ENCODE measurements at places on chromosomes 4 and X. TPM values are rescaled to one million over a fixed set of nuclear protein-coding genes. Genes with fewer than 3 reads are reported as not detected.
A peak's percentile ranks its signal among the peaks of the same experiment; 100 is the strongest.

Gene XAGE1B
- not detected for total RNA-seq

Gene CTPS2
- 8.0 TPM for total RNA-seq

Gene DCAF12L2
- total RNA-seq = not detected

Gene RNF128
- 0.72 TPM for total RNA-seq

Gene CLGN
- total RNA-seq = 0.72 TPM

Gene CXCL13
- total RNA-seq = not detected

Gene ANXA10
- total RNA-seq = 1.1 TPM

Gene MAGEA9B
- not detected for total RNA-seq

Gene SLITRK4
- total RNA-seq = 0.29 TPM

Gene CLDN34
- under 0.01 TPM for total RNA-seq

DNA sequence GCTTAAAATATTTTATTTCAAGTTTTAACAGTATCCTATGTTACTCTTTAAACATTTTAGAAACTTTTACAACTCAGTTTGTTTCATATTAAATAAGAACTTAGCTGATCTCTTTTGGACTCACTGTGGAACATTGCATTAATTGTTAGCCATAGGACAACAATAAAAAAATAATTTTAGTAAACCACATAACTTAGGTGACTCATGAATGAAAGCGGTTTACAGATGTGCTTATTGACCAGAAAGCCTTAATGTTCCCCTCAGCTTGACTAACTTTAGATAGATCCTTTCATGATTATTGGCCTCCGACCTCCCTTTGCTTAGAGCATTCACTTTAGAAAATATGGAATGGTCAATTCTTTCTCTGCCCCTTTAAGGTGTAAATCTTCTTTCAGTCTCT lies 783.5 kb upstream of the MAGEB2 start:
- no peak overlapping the region for H3K4me3 ChIP-seq
- H3K27ac ChIP-seq = no peak overlapping the region
- H3K36me3 ChIP-seq = no peaks in the 10 kb centered on the region
- no peaks in the 10 kb centered on the region for H3K27me3 ChIP-seq
- H3K4me1 ChIP-seq = no peaks in the 10 kb centered on the region
- DNase-seq = no peak

DNA sequence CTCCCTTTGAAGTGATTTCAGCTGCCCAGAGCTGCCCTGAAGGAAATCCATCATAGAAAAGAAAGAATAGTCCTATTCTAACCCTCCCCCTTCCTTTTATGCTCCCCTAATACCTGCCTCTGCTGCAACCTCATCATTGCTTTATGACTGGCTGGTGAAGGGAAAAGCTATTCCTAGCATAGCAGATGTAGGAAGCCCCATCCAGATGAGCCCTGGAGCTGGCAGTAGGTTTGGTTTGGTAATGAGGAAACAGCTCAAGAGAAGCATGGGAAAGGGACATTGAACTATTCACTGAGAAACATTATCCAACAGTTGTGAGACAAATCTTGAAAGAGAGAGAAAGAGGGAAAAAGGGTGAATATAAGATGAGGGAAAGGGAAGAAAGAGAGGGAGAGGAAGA lies 29.2 kb downstream of the ARSJ start:
- H3K27ac ChIP-seq = peak overlapping the region; percentile 10
- no peak overlapping the region for H3K4me3 ChIP-seq
- no peak for DNase-seq
- peaks cover 19% of the 10 kb centered on the region for H3K36me3 ChIP-seq

GRCh38 chr4:38723726-38724474 lies 58.9 kb downstream of the TLR10 start:
- H3K36me3 ChIP-seq = no peaks in the 10 kb centered on the region
- DNase-seq = peak; percentile 41
- H3K4me3 ChIP-seq = no peak overlapping the region
- no peaks in the 10 kb centered on the region for H3K27me3 ChIP-seq
- H3K27ac ChIP-seq = no peak overlapping the region

GRCh38 chrX:41512394-41512793 lies 65.3 kb downstream of the NYX start:
- no peak overlapping the region for H3K27ac ChIP-seq
- H3K4me3 ChIP-seq = no peak overlapping the region
- H3K36me3 ChIP-seq = no peaks in the 10 kb centered on the region
- DNase-seq = no peak

DNA sequence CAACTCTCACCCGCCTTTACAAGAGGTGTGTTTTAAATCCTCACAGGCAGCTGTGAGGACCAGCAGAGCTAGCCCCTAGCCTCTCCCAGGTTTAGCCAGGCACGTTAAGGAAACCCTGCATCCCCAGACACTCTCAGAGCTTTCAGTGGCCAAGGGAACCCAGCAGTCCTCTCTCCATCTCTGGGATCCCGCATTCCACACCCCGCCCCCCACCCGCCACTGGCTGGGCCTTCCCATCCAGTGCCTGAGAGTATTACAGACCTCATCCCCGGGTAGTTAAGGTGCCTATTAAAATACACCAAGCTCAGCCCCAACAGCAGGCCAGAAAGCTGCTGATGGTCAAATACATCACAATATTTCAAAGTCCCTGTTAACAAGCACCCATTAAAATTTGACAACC lies 256.2 kb downstream of the BCOR start:
- no peak overlapping the region for H3K27ac ChIP-seq
- H3K27me3 ChIP-seq = peaks cover 20% of the 10 kb centered on the region
- H3K36me3 ChIP-seq = no peaks in the 10 kb centered on the region

- H3K27me3 ChIP-seq = peaks cover 10% of the 10 kb centered on the region
- DNase-seq = no peak
- peaks cover 6% of the 10 kb centered on the region for H3K4me1 ChIP-seq
- H3K27ac ChIP-seq = no peak overlapping the region
- no peaks in the 10 kb centered on the region for H3K36me3 ChIP-seq
These were observed 41.7 kb upstream of the CITED1 start for GRCh38 chrX:72347366-72347765.

- no peak overlapping the region for H3K4me3 ChIP-seq
- H3K36me3 ChIP-seq = no peaks in the 10 kb centered on the region
- DNase-seq = no peak
- H3K4me1 ChIP-seq = no peaks in the 10 kb centered on the region
- H3K27me3 ChIP-seq = no peaks in the 10 kb centered on the region
These were observed 81.4 kb downstream of the PRR32 start for GRCh38 chrX:126900937-126901336.

GRCh38 chr4:155005395-155006090 lies 202.9 kb upstream of the NPY2R start:
- no peak overlapping the region for H3K4me3 ChIP-seq
- H3K36me3 ChIP-seq = no peaks in the 10 kb centered on the region
- H3K27ac ChIP-seq = peak overlapping the region; percentile 73
- H3K27me3 ChIP-seq = no peaks in the 10 kb centered on the region

- H3K4me1 ChIP-seq = peaks cover 2% of the 10 kb centered on the region
- H3K4me3 ChIP-seq = no peak overlapping the region
- H3K27me3 ChIP-seq = no peaks in the 10 kb centered on the region
- DNase-seq = no peak
These were observed 30.4 kb downstream of the SMAD1 start for GRCh38 chr4:145511913-145512522.

- H3K27me3 ChIP-seq = no peaks in the 10 kb centered on the region
- H3K4me1 ChIP-seq = no peaks in the 10 kb centered on the region
- no peak overlapping the region for H3K27ac ChIP-seq
- no peak for DNase-seq
- no peaks in the 10 kb centered on the region for H3K36me3 ChIP-seq
- H3K4me3 ChIP-seq = no peak overlapping the region
These were observed 8.9 kb downstream of the PRRG3 start for GRCh38 chrX:151704041-151704663.

DNA sequence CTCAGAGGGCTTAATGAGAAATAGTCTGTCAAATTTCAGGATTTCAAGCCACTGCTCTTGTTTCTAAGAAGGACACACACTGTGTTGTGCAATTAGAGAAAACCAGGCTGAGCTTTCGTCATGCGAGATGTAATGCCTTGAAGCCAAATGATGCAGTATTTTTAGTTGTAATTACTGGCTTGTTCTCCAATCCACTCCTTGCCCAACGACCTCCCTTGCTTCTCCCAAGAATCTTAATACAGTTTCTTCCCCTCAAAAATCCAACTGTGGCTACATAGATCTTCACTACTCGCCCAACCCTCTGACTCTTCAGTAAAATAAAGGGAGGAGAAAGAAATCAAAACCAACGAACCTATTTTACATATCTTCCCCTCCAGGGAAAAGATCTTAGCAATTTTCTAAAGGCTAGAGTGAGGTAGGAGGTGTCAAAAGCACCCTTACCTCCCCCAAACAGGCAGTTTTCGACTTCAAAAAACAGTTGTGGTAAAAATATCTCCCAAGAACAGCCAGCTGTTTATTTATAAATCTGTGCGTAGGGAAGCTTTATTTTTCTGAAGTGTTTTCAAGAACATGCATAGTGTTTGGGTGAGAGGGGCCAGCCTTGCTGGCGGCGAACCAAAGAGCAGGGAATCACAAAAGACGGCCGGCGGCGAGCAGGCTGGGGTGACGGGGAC lies 68.7 kb downstream of the MGST2 start:
- peak overlapping the region; percentile 72 for H3K4me3 ChIP-seq
- H3K27me3 ChIP-seq = peaks cover 42% of the 10 kb centered on the region
- H3K27ac ChIP-seq = peak overlapping the region; percentile 34
- H3K36me3 ChIP-seq = no peaks in the 10 kb centered on the region
- peak; percentile 81 for DNase-seq

GRCh38 chr4:30837861-30838260 lies 117.7 kb downstream of the PCDH7 start:
- no peak overlapping the region for H3K27ac ChIP-seq
- no peak overlapping the region for H3K4me3 ChIP-seq
- no peaks in the 10 kb centered on the region for H3K27me3 ChIP-seq

DNA sequence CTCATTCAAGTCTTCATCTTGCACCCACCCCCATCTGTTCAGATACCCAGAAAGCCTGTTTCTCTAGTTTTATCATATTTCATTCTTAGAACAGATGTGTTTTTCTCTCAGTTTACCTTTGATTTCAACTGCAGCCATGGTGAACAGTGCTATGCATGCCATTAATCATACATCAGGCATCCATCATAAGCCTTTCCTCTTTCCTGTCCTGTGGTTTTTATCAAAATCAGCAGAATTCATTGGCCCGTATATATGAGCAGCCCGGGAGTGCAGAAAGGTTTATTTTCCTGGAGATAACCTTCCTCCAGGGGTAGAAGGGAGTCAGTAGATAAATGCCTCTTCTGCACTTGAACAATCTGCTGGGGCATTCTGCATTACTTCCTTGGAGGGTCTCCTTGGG lies 65.7 kb downstream of the IL21 start:
- H3K36me3 ChIP-seq = no peaks in the 10 kb centered on the region
- no peak overlapping the region for H3K4me3 ChIP-seq
- no peak overlapping the region for H3K27ac ChIP-seq
- H3K27me3 ChIP-seq = peaks cover 3% of the 10 kb centered on the region
- no peak for DNase-seq

DNA sequence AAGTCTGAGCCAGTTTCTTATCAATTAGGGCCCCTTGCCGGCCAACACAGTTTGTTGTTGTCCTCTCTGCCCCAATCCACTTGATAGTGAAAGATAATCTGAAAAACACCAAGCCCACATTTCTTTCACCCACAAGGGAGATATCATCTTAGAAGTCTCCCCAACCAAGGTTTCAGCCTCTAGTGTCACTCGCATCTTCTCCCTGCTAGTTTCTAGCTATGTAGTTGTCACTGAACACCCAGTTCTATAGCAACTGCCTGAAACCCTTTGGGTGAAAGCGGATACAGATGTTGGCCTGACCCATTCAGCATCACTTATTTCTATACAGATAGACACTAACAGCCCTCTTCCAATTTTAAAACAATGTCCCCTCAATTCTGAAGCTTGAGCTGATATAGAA lies 116.3 kb downstream of the BMP15 start:
- no peaks in the 10 kb centered on the region for H3K4me1 ChIP-seq
- DNase-seq = no peak
- H3K4me3 ChIP-seq = no peak overlapping the region
- H3K36me3 ChIP-seq = no peaks in the 10 kb centered on the region

- H3K36me3 ChIP-seq = no peaks in the 10 kb centered on the region
- no peak overlapping the region for H3K27ac ChIP-seq
- H3K4me3 ChIP-seq = no peak overlapping the region
- no peaks in the 10 kb centered on the region for H3K27me3 ChIP-seq
- no peaks in the 10 kb centered on the region for H3K4me1 ChIP-seq
These were observed 39.3 kb upstream of the LPAR4 start for GRCh38 chrX:78708262-78708661.

DNA sequence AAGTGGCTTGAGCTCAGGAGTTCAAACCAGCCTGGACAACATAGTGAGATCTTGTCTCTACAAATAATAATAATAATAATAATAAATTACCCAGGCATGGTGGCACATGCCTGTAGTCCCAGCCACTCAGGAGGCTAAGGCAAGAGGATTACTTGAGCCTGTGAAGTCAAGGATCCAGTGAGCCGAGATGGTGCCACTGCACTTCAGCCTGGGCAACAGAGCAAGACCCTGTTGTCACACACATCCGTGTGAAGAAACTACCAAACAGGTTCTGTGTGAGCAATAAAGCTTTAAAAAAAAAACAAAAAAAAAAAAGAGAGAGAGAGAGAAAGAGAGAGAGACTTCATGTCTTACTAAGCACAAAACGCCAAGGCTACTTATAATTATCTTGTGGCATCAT lies 42.5 kb downstream of the ANOS1 start:
- no peaks in the 10 kb centered on the region for H3K36me3 ChIP-seq
- no peak overlapping the region for H3K27ac ChIP-seq
- H3K27me3 ChIP-seq = no peaks in the 10 kb centered on the region
- H3K4me1 ChIP-seq = no peaks in the 10 kb centered on the region
- no peak overlapping the region for H3K4me3 ChIP-seq

GRCh38 chr4:55440786-55441185 lies 45.0 kb downstream of the TMEM165 start:
- H3K27ac ChIP-seq = no peak overlapping the region
- no peak for DNase-seq
- no peak overlapping the region for H3K4me3 ChIP-seq
- H3K36me3 ChIP-seq = peaks cover 36% of the 10 kb centered on the region

- no peak for DNase-seq
- peak overlapping the region; percentile 90 for H3K27ac ChIP-seq
- no peaks in the 10 kb centered on the region for H3K27me3 ChIP-seq
- H3K36me3 ChIP-seq = peaks cover 28% of the 10 kb centered on the region
- H3K4me3 ChIP-seq = no peak overlapping the region
- H3K4me1 ChIP-seq = peaks cover 60% of the 10 kb centered on the region
These were observed 65.6 kb downstream of the POLR2B start for GRCh38 chr4:57044279-57044678.

All from osteoblast (primary cell).